ENCODE measurements at places on chromosomes 13 and 19.

DNA sequence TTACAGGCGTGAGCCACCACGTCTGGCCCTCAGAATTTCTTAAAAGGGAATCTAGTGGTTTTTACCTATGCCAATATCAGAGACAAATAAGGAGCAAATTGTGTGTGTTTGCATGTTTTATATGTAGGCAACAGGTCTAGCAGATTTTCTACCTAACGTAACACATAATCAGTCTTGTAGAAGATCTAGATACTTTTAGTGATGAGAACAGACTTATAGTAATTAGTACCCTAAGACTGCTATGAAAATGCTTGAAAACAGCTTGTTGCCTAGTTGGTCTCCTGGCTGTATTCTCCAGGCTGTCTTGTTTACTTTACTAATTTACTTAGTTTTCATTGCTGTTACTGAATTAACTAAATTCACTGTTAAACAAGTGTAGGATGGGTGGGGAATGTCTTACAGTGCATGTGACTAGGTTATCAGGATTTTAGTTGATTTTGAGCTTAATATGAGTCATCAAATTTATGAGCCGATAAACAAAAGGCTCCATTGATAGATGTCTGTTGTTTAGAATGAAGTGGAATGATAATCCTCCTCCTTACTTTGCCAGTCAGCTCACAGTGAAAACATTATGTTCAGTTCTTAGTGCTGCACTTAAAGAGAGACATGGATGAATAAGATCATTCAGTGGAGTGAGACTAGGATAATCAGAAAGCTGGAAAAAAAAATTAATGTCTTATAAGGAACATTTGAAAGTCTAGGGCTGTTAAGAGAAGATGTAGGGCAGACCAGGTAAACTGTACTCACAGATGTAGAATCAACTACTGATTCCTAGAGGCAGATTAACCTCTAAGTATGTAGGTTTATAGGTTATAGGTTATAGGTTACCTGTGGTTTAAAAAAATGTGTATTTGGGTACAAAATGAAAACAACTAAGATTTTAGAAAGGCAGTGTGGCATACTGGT lies 22.4 kb downstream of the GTF2F2 start:
- DNase-seq = peak; percentile 18

GRCh38 chr13:46181840-46182490 lies at the start of gene LCP1:
LCP1 (minus strand) TSS chr13:46182177; CDS start chr13:46159662, 22,515 bp downstream.
- no peak for DNase-seq

GRCh38 chr19:3420909-3421619 lies 54.7 kb downstream of the NFIC start:
- no peak for DNase-seq

- DNase-seq = no peak
Measured at GRCh38 chr19:38649305-38650171, 2.1 kb downstream of the ACTN4 start.

DNA sequence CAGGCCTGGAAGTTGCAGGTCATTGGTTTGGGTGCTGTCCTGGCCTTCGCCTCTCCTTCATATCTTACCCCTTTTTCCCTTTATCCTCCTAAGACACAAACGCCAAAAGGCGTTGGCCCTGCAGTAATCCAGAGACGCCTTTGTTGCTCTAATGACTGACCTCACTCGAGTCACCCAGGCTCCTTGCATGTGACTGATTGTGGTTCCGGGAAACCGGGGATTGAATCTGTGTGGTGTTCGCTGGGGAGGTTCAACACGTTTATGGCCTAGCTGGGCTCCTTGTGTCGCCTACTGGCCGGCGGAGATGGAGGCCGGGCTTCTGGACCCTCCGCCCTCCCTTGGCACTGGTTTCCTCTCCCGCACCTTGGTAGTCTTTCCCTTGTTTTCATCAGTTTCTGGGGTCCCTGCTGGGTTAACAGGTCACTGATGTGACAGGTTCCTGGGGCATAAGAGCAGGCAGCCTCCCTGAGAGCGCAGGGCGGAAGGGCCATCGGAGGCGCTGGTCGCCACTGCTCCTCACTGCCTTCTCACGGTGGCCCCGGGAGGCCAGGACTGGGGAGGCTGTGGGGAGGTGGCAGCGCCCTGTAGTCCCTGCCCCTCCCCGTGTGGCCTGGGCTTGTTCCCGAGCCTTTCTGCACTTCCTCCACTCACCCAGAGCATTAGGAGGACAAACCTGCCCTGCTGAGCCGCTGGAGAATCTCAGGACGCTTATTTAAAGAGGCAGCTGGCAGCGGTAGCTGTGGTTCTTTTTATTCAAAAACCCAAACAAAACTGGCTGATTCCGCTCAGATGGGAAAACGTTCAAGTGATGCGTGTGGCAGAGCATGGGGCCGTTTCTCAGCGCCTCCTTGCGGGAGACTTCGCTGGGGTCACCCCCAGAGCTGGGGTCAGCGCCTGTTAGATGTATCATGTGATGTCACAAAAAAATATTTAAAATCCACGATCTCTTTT lies 18.1 kb upstream of the NDUFS7 start:
- no peak for DNase-seq

DNA sequence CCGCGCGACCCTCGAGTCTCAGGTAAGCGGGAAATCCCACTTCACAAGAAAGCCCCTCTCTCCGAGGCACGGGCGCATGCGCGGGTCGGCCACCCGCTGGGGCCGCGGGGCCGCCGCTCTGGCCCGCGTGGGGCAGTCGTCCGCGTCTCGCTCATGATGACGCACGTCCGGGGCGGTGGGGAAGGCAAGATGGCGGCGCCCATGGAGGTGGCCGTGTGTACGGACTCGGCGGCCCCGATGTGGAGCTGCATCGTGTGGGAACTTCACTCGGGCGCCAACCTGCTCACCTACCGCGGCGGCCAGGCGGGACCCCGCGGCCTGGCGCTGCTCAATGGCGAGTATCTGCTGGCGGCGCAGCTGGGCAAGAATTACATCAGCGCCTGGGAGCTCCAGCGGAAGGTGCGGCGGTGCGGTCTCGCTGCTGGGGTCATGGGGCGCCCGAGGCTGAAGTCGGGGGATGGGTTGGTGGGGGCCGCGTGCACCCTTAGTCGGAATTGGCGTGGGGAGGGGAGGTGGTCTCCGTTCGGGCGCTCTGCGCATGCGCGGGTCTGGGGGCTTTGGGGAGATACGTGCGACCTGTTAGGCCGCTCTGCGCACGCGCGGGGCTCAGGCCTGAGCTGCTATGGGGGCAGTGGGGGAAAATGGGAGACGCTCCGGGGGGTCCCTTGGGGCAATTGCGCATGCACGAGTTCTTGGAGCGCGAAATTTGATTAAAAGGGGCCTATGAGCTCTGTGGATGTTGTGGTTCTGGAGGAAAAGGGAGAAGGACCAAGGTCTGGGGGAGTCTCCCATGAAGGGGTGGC lies at the start of gene WDR18:
Gene WDR18, plus strand, starts transcription at position 181 of the 803 bp plus-strand sequence. Its CDS starts 9 bp downstream, at position 190.
- peak; percentile 89 for DNase-seq

DNA sequence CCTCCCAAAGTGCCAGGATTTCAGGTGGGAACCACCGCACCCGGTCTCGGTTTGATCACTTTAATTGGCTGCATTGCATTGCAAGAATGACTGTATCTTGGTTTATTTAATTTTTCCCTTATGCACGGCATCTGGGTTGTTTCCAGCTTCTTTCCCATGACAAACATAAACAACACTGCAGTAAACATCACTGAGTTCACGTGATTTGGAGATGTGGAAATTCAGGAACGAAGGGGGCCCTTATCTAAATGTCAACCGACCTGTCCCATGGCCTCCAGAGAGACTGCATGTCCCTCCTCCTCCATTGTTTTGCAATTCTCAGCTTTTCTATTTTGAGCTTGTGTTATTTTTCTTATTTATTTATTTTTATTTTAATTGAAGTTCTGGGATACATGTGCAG lies 14.4 kb upstream of the SULT2B1 start:
- DNase-seq = no peak

DNA sequence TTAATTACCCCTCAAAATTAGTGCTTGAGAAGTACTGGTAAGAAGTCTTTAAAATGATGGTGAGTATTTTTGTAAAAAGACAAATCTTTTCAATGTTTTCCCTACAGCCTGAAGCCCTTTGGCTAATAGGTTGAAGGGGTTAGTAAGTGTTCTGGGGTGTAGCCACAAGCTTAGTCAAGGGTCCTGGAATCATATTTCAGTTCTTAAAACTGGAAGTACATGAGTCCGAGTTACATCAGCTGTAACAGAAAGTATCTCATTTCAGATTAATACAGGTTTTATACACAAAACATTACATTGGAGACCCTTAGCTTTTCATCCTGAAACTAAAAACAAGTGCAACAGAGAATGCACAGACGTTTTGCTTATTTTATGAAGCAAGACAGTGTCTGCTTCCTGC lies 52.7 kb upstream of the TEX29 start:
- no peak for DNase-seq

GRCh38 chr19:45474606-45475521 lies 7.1 kb downstream of the FOSB start:
- peak; percentile 30 for DNase-seq

GRCh38 chr13:111037927-111038326 lies 77.2 kb upstream of the ARHGEF7 start:
- no peak for DNase-seq

DNA sequence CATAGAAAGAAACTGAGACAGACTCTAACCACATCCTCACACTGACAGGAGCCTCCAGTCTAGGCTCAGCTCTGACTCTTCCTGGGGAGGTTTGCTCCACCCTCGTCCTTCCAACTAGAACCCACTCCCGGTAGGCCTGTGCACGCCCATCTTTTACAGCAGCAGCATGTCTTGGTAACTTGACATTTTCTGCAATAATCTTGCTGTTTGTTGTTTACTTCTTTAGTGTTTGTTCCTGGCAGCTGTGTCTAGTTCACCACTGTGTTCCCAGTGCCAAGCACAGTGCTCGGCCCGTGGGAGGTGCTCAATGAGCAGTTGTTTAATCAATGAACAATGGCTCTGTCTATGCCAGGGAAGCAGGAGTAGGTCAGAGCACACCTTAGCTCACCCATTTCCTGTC lies 23.1 kb upstream of the ZNF729 start:
- no peak for DNase-seq

DNA sequence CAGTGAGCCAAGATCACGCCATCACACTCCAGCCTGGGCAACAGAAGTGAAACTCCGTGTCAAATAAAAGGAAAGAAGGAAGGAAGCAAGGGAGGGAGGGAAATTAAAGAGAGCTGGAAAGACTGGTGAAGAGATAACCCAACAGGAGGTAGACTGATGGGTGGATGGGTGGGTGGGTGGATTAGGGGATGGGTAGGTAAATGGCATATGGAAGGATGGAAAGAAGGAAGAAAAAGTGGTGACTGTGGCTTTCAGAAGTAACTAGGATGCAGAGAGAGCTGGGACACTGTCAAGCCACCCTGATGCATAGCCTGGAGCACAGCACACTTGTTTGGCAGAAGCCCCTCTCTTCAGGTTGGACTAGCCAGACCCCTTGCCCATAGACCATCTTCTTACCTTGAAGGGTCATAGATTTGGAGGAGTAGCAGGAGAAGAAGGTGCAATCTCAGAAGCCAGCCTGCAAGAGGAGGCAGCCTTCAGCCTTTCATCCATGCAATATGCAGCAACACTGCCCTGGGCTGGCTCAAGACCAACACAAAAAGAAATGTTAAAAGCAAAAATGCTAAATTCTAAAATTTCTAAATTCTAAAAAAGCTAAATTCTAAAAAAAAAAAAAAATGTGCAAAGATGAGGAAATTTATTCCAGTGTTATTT lies 5.1 kb downstream of the IQCN start:
- DNase-seq = no peak

DNA sequence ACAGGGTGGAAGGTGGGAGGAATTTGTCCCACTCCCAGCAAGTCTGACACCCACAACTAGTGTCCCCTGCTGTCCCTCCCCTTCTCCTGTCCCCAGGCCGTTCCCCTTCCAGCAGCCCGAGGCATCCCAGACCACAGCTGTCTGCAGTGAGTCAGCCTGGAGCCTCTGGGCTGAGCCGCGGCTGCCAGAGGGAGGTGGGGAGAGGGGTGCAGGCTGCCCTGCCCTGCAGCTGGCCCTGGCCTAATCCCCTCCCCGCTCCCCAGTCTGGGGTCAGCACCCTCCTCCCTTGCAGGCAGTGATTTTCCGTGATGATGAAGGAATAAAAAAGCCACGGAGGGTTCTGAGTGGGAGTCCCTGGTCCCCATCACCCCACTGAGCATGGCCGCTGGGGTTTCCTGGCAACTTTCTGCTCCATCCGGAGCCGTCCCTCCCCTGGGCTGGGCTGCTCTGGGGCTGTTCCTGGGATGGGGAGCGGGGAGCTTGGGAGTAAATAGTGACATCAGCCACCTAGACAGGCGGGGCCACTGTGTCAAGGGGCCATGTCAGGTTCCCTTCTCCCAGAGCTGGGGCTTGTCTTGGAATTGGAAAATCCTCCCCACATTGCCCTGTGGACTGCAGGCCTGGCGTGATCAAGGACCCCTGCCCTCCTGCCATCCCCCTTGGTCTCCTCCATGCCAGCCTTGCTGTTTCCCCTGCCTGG lies 16.8 kb downstream of the SPC24 start:
- DNase-seq = peak; percentile 76

- peak; percentile 47 for DNase-seq
Measured at GRCh38 chr19:2059422-2060201, 8.6 kb upstream of the MKNK2 start.

DNA sequence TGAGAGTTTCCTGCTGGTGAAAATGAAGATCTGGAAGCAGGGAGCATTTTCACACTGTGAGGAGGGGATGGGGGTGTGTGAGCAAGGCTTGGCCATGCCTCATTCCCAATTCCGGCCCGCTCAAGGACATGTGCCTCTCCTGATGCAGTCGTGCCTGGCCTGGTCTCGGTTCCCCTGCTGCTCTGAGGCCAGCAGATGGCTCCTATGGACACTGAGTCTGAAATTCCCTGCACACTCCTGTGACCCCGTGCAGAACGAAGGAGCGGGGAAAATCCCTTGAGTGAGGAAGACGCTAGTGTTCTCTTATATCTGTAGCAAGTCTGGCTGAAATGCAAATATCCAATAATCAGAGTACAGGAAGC lies 363 bp upstream of the ZNF763 start:
- DNase-seq = no peak

DNA sequence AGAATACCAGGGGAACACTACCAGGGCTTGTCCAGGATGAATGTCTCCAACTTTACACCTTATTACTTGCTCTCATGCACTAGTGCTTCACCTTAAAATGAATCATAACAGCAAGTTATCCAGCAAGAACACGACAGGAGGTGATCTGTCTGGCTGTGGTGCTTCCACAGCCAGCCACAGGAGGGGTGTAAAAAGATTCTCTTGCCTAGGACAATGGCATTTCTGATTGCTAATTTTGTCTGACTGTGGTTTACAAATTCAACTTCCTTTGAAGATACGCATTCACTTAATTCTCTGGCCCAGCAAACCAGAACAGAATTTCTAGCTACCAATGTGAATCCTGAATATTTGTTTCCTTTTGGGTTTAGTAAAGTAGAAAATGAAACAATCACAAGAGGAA lies 23.1 kb upstream of the COG3 start:
- peak; percentile 49 for DNase-seq

DNA sequence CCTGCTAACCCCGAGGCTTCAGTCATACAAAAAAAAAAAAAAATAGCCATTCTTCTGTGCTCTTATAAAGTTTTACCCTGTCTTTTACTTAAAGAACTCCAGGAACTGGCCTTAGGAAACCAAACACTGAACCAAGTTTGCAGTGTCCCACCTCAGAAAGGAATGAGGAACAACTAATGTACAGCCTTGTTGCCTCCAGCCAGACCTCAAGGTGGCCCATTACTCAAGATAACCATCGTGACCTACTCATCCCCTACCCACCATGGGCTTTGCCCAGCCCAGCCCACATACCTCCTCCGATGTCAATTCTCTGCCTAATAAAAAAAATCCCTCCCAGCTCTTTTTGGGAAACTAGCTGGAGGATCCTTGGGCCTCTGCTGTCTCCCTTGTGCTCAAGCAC lies 133.2 kb downstream of the STARD13 start:
- no peak for DNase-seq

GRCh38 chr19:1998712-1999708 lies 16.5 kb downstream of the BTBD2 start:
- DNase-seq = no peak

Measured in lung microvascular endothelial cell (primary cell).